ENCODE measurements at places on chromosomes 4 and X. TPM values are rescaled to one million over a fixed set of nuclear protein-coding genes. Genes with fewer than 3 reads are reported as not detected.

Gene PCDH7
- total RNA-seq, result 19.7 TPM

Gene GATA1
- not detected for total RNA-seq

Gene ODAPH
- not detected for total RNA-seq

Gene MSL3
- 50.7 TPM for total RNA-seq

Gene CLNK
- total RNA-seq, result not detected

Gene PLP1
- not detected for total RNA-seq

Gene MAGED4B
- 7.9 TPM for total RNA-seq

Gene CSAG3
- not detected for total RNA-seq

Gene TEX13D
- total RNA-seq, result not detected

Gene MAGEC3
- total RNA-seq, result not detected

Gene CT45A2
- total RNA-seq, result not detected

Gene LGI2
- total RNA-seq, result 0.04 TPM

Gene IL13RA1
- 47.9 TPM for total RNA-seq

Gene ANXA10
- not detected for total RNA-seq

Gene ENPP6
- not detected for total RNA-seq

Gene SEC31A
- total RNA-seq, result 266 TPM

Measured in pulmonary artery endothelial cell (primary cell).